ENCODE measurements at places on chromosomes 11 and 22. TPM values are rescaled to one million over a fixed set of nuclear protein-coding genes. Genes with fewer than 3 reads are reported as not detected.

Gene C11orf42
- total RNA-seq, result not detected

Gene OR52E1
- total RNA-seq, result not detected

Gene PPP1R14B
- total RNA-seq, result 64.6 TPM

Gene DRICH1
- total RNA-seq, result 0.46 TPM

Gene LRRC4C
- total RNA-seq, result 90.2 TPM

All from diencephalon (tissue), 1 donor.